ENCODE measurements at places on chromosomes 1 and 21.

GRCh38 chr1:5485968-5486696 is 506.1 kb downstream of the NPHP4 start:
- DNase-seq = no peak

GRCh38 chr1:34188418-34188817 is 11.7 kb downstream of the C1orf94 start:
- DNase-seq = no peak

GRCh38 chr1:30518696-30519095 is 204.7 kb downstream of the MATN1 start:
- DNase-seq = no peak

GRCh38 chr1:36644556-36644955 is 161.8 kb upstream of the CSF3R start:
- no peak for DNase-seq

GRCh38 chr1:233443040-233443760 is 115.7 kb downstream of the MAP3K21 start:
- DNase-seq = no peak

DNA sequence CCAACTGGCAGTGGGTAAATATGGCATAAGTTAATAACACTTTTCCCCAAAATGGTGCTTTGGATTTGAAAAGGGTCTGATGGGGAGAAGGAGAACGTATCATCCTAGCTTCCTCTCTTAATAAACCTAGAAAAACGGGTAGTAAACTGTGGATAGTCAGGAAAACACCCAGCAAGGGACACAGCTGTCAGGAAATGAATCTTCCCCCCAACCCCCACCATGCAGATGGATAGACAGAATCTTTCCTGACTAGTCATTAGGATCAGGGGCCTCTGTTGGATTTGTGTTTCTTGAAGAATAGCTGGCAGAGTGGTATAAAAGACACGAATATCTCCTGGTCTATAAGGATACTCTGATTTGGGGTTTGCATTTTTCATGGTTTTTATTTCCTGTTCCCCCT is 22.5 kb upstream of the LAX1 start:
- DNase-seq = no peak

DNA sequence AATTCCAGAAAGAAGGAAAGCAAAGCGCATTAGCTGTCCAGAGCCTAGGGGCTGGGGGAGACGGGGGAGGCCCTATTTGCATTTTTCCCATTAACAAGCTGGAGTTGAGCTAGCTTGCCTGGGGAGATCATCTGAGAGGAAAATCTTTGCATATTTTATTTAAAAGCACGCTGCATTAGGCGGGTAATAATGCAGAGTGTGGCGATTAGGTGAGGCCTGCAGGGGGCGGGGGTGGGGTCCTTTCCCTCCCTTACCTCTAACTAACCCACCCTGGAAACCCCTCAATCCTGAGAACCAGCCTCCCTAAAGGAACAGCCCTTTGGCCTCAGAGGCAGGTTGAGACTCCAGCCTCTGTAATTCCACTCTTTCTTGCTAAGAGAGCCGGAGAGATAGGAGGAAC is 16.2 kb downstream of the C1orf216 start:
- no peak for DNase-seq

GRCh38 chr1:222375701-222376100 is 172.2 kb downstream of the HHIPL2 start:
- DNase-seq = no peak

DNA sequence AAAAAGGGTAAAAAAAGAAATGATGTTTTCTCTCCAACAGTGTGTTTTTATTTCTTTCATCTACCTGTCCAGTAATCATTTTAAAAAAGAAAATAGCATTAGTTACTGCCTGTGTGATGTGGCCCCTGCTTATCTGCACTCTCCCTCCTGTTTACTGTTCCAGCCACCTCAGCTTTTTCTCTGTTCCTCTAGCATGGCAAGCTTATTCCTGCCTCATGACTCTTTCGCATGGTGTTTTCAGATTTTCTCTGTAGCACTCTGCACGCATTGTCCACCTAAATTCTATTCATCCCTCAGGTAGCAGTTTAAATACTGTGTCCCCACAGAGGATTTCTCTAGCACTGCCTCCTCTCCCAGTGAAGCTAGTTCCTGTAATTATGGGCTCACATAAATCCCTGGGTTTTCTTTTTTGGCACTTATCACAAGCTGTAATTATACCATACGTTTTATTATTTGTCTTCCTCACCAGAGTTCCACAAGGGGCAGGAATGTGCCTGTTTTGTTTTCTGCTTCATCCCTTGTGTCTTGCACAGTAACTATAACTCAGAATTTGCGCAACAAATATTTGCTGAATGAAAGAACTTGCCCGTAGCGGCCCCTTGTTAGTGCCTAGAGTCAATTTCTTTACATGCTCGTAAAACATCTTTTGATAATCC is 51.4 kb upstream of the LRIG2 start:
- DNase-seq = peak; percentile 74

DNA sequence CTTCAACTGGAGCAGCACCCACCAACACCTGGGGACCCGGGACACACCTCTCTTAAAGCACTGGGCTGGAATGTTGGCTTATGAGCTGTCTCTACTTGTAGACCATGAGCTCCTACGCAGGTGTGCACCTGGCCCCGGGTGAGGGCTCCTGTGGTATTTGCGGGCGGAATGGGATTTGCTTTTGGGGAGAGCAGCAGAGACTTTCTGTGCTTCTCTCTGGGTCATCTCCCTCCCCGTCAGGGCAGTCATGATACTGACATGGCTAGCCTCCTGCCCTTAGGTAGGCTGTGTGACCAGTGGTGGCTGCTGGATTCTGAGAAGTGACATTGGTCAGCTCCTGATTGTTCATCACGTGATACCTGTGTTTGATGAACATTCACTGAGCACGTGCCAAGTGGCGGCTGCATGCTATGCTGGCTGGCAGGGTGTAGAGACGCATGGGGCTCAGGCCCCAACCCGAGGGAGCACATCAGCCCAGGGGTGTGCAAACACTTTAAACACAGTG is 9.0 kb upstream of the ZBTB21 start:
- DNase-seq = no peak

- DNase-seq = peak; percentile 66
Measured at GRCh38 chr1:85343612-85344255, 67.3 kb upstream of the BCL10 start.

- DNase-seq = no peak
Measured at GRCh38 chr21:45078877-45079281, 4.5 kb downstream of the ADARB1 start.

DNA sequence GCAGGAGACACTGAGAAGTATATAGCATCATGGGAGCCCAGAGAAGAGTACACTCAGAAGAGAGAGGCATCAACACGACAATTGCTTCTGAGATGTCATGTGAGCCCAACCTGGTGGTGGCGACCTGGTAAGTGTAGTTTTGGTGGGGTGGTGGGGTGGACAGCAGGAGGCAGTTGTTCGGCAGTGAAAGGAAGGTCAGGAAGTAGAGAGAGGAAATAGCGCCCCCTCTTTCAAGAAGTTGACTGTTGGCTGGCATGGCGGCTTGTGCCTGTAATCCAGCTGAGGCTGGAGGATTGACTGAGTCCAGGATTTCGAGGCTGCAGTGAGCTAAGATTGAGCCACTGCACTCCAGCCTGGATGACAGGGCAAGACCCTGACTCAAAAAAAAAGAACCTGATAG is 12.6 kb downstream of the RSPO1 start:
- DNase-seq = no peak

GRCh38 chr1:241817956-241818612 is 29.9 kb upstream of the EXO1 start:
- DNase-seq = no peak

DNA sequence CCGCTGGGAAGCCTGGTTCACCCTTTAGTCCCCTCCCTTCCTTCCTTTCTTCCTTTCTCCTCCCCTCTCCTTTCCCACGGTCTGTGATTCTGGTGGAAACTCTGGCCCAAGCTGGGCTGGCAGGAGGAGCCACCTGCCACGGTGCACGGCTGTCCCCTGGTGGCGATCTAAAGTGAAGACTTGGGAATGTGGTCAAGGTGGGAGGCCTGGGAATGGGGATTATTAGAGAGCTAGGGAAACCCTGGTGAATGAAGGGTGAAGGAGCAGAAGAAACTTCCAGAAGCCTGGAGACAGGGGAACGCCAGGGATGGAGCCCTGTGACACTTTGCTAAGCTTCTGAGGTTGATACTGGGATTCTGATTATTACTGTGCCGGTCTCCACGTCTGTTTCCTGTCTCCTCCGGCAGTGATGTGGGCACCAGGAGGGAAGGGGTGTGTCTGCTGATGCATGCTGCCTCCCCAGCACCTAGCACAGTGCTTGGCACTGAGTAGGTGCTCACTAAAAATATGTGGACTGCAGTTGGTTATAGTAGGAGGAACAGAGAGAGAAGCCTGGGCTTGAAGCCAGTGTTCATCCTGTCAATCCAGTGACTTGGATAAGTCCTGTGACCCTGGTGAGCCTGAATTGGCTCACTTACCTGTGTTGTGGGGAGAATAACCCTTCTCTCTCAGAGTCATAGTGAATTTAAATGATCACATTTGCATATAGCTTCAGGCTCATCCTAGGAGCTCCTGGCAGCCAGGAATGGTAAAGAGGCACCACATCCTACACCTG is 71.2 kb upstream of the NBPF3 start:
- peak; percentile 66 for DNase-seq

DNA sequence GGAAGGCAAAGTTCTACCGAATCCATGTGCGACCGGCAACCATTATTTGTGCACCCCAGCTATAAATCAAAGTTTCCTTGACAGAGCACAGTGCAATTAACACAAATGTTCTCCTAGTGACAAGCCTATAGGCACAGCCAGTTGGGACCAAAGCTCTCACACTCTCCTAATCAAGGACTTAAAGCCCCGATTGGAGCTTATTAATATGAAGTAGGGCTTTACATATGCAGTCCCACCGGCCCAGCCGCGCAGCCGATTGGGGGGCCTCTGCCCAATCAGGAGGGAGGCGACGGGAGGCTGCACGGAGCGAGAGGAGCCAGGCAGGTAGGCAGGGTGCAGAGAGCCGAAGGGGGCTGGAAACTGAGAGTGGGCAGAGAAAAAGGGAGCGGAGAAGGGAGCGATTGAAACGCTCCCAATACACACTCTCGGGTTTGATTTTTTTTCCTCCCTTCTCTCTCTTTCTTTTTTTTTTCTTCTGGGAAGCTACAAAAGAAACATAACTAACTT is at the start of gene ESRRG:
Gene ESRRG, minus strand, starts transcription at position 156 of the 507 bp plus-strand sequence. Its CDS starts 130 bp downstream, at position 26.
- DNase-seq = peak; percentile 1

- DNase-seq = no peak
Measured at GRCh38 chr1:101308935-101309333, 72.1 kb downstream of the S1PR1 start.
